ENCODE measurements at places on chromosomes 12 and 14. TPM values are rescaled to one million over a fixed set of nuclear protein-coding genes. Genes with fewer than 3 reads are reported as not detected.

The SIX4 gene
- 4.5 TPM for polyA plus RNA-seq

The YBX3 gene
- polyA plus RNA-seq, result 127 TPM

The TMPRSS12 gene
- not detected for polyA plus RNA-seq

The IFT81 gene
- polyA plus RNA-seq, result 4.9 TPM

The NELL2 gene
- 0.23 TPM for polyA plus RNA-seq

The PITPNM2 gene
- 2.1 TPM for polyA plus RNA-seq

The LRP1-AS gene
- not detected for polyA plus RNA-seq

The PTPRR gene
- polyA plus RNA-seq, result 2.9 TPM

The KRT7 gene
- polyA plus RNA-seq, result 117 TPM

The ANKRD33 gene
- not detected for polyA plus RNA-seq

DNA sequence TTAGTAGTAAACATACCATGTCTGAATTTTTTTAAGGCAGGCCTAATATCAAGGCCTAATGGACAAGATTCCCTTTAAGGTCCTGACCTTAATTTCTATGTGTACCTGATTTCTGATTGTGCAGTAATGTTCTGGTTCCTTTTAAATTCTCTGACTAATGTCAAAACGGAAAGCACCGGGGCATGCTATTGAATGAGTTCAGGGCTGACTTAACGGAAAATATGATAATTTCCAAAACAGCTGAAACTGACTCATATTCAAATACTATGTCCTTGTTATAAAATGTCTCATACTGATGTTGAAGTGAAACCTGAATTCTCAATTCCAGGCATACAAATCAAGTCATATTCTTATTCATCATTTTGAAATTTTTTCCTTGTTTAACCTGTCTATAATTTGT lies 6.7 kb downstream of the TAS2R43 start:
- no peaks in the 10 kb centered on the region for H3K27me3 ChIP-seq
- no peaks in the 10 kb centered on the region for H3K4me1 ChIP-seq
- H3K36me3 ChIP-seq, result no peaks in the 10 kb centered on the region
- no peak overlapping the region for H3K4me3 ChIP-seq

DNA sequence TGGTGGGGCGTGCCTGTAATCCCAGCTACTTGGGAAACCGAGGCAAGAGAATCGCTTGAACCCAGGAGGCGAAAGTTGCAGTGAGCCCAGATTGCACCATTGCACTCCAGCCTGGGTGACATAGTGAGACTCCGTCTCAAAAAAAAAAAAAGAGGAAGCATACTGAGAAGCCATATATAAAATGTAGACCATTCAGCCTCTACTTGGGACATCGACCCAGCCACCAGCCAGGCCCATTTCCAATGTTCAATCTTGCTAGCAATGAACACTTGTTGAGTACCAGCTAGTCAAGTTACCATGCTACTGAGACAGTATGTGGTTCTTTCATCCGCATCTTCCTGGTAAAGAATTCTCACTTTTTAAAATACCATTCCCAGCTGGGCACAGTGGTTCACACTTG lies 33.4 kb upstream of the RASSF8 start:
- no peaks in the 10 kb centered on the region for H3K27me3 ChIP-seq
- DNase-seq, result no peak
- no peaks in the 10 kb centered on the region for H3K36me3 ChIP-seq
- H3K27ac ChIP-seq, result peak overlapping the region; percentile 48

GRCh38 chr14:64693810-64694165 lies 10.4 kb upstream of the PLEKHG3 start:
- no peak for DNase-seq
- H3K27me3 ChIP-seq, result no peaks in the 10 kb centered on the region
- no peak overlapping the region for H3K4me3 ChIP-seq
- no peak overlapping the region for H3K27ac ChIP-seq
- peaks cover 19% of the 10 kb centered on the region for H3K4me1 ChIP-seq

- no peaks in the 10 kb centered on the region for H3K4me1 ChIP-seq
- DNase-seq, result no peak
- H3K36me3 ChIP-seq, result no peaks in the 10 kb centered on the region
- H3K27ac ChIP-seq, result no peak within 1 kb of the TSS
- H3K27me3 ChIP-seq, result peaks cover 55% of the 10 kb centered on the region
- H3K4me3 ChIP-seq, result no peak within 1 kb of the TSS
Measured at GRCh38 chr12:54588110-54588889, at the start of gene PPP1R1A. Gene PPP1R1A (minus strand): TSS chr12:54588659. CDS start chr12:54588488, 171 bp downstream.

- no peaks in the 10 kb centered on the region for H3K36me3 ChIP-seq
- H3K27ac ChIP-seq, result no peak overlapping the region
- H3K27me3 ChIP-seq, result peaks cover 7% of the 10 kb centered on the region
- no peak for DNase-seq
- H3K4me3 ChIP-seq, result no peak overlapping the region
Measured at GRCh38 chr14:92480856-92481255, 32.7 kb upstream of the RIN3 start.

- peak; percentile 93 for DNase-seq
- H3K27ac ChIP-seq, result peak overlapping the region; percentile 72
- H3K27me3 ChIP-seq, result no peaks in the 10 kb centered on the region
- peaks cover 19% of the 10 kb centered on the region for H3K4me1 ChIP-seq
- H3K36me3 ChIP-seq, result no peaks in the 10 kb centered on the region
Measured at GRCh38 chr14:100083706-100084105, 18.5 kb downstream of the EVL start.

GRCh38 chr14:84129007-84129406 lies 1400.9 kb upstream of the FLRT2 start:
- H3K4me1 ChIP-seq, result no peaks in the 10 kb centered on the region
- no peaks in the 10 kb centered on the region for H3K27me3 ChIP-seq
- no peaks in the 10 kb centered on the region for H3K36me3 ChIP-seq
- no peak overlapping the region for H3K27ac ChIP-seq
- H3K4me3 ChIP-seq, result no peak overlapping the region

GRCh38 chr14:59850458-59850857 lies 20.1 kb downstream of the RTN1 start:
- DNase-seq, result no peak
- H3K4me1 ChIP-seq, result no peaks in the 10 kb centered on the region
- H3K4me3 ChIP-seq, result no peak overlapping the region
- H3K27ac ChIP-seq, result no peak overlapping the region
- H3K36me3 ChIP-seq, result no peaks in the 10 kb centered on the region

- H3K4me1 ChIP-seq, result peaks cover 30% of the 10 kb centered on the region
- H3K27me3 ChIP-seq, result no peaks in the 10 kb centered on the region
- H3K36me3 ChIP-seq, result no peaks in the 10 kb centered on the region
Measured at GRCh38 chr12:104971306-104971705, 13.2 kb upstream of the SLC41A2 start.

DNA sequence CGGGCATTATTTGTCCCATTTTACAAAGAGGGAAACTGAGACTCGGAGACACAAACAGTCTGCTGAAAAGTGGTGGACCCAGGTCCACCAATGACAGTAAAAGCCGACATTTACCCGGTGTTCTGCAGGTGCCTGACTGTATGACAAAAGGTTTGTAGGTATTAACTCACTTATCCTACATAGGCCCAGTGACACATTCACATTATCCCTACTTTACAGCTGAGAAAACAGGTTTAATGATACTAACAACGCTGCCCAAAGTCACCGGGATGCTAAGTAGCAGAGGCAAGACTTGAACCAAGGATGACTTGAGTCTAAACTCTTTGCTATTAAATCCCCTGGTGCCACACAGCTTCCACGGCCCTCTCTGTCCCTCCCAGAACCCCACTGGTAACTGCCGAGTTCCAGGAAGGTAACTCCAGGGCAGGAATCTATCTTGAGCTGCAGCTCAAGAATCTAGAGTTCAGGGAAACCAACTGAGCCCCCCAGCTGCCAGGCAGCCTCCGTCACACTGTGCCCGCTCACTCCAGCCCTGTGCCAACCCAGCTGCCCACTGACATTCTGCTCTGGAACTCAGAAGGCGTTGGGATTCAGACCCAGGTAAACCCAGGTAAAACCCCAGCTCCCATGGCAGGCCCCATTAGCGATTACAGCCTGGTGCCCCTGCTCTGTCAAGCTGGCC lies 33.7 kb downstream of the SYNE3 start:
- no peak overlapping the region for H3K27ac ChIP-seq
- H3K4me1 ChIP-seq, result peaks cover 19% of the 10 kb centered on the region
- DNase-seq, result no peak
- no peak overlapping the region for H3K4me3 ChIP-seq
- no peaks in the 10 kb centered on the region for H3K27me3 ChIP-seq

DNA sequence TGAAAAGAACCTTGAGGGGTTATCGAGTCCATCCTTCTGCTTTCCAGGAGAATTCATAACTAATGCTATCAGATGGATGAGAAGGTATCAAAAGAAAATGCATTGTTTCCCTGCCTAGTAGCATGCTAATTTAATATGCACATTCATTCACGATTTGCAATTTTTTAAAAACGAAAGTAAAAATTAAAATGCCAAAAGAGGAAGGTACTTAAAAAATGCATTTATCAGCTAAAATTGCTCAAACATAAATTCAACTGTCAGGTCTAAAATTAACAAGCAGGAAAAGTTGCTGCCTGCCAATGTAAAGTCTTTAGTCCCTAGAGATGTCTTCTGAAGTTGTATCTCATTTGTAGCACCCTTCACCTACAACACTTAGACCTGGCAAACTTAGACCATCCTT lies 7.9 kb downstream of the ATF7 start:
- no peak for DNase-seq
- H3K4me1 ChIP-seq, result peaks cover 14% of the 10 kb centered on the region
- no peaks in the 10 kb centered on the region for H3K36me3 ChIP-seq
- no peaks in the 10 kb centered on the region for H3K27me3 ChIP-seq

DNA sequence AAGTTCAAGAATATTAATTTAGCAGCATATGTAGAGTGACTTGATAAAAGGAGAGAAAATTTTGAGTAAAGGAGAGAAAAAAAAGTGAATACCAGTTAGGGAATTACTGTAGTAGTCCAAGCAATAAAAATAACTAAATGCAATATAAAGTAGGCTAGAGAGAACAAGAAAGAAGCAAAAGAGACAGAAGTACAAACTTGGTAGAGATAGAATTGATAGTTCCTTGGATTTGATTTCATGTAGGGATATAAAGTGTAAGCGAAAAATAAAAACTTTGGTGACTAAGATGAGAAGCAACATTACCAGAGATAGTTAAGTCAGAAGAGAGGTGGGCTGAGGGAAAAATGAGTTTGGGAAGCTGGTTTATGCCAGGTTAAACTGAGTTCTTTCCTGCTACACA lies 252.4 kb downstream of the SEC23A start:
- H3K36me3 ChIP-seq, result no peaks in the 10 kb centered on the region
- H3K27ac ChIP-seq, result no peak overlapping the region
- H3K4me3 ChIP-seq, result no peak overlapping the region
- no peak for DNase-seq

GRCh38 chr12:26122681-26123481 lies 2.0 kb downstream of the BHLHE41 start:
- H3K4me1 ChIP-seq, result peaks cover 13% of the 10 kb centered on the region
- peak overlapping the region; percentile 68 for H3K4me3 ChIP-seq
- H3K27ac ChIP-seq, result peak overlapping the region; percentile 8
- H3K36me3 ChIP-seq, result no peaks in the 10 kb centered on the region
- H3K27me3 ChIP-seq, result peaks cover 21% of the 10 kb centered on the region

GRCh38 chr12:94872971-94873733 lies 130.3 kb downstream of the NDUFA12 start:
- H3K4me1 ChIP-seq, result no peaks in the 10 kb centered on the region
- H3K27ac ChIP-seq, result no peak overlapping the region
- DNase-seq, result no peak
- H3K27me3 ChIP-seq, result peaks cover 50% of the 10 kb centered on the region
- H3K4me3 ChIP-seq, result peak overlapping the region; percentile 12
- H3K36me3 ChIP-seq, result no peaks in the 10 kb centered on the region

- H3K27me3 ChIP-seq, result peaks cover 16% of the 10 kb centered on the region
- H3K4me3 ChIP-seq, result no peak overlapping the region
- no peaks in the 10 kb centered on the region for H3K36me3 ChIP-seq
- no peak overlapping the region for H3K27ac ChIP-seq
- DNase-seq, result no peak
Measured at GRCh38 chr12:127450826-127451225, 816.1 kb upstream of the TMEM132C start.

- H3K27ac ChIP-seq, result peak overlapping the region; percentile 55
- DNase-seq, result no peak
- H3K36me3 ChIP-seq, result peaks cover 3% of the 10 kb centered on the region
Measured at GRCh38 chr12:79775355-79776027, 84.7 kb upstream of the PAWR start.

DNA sequence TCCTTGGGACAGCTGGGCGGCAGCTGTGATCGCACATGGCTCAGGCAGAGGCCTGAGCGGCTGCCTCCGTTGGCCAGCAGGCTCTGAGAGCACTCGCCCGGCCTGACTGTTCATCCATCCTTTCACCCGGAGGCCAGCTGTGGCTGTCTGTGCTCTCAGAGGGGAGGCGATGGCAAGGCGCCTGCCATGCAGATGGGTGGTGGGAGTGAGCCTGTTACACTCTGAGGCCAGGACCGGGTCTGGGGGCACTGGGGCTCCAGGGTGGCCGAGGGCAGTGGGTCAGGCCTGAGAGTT lies 292.3 kb downstream of the TMEM121 start:
- H3K27ac ChIP-seq, result no peak overlapping the region
- H3K27me3 ChIP-seq, result no peaks in the 10 kb centered on the region
- H3K4me3 ChIP-seq, result no peak overlapping the region
- no peaks in the 10 kb centered on the region for H3K36me3 ChIP-seq
- no peaks in the 10 kb centered on the region for H3K4me1 ChIP-seq
